ENCODE measurements at places on chromosomes 5 and 9. TPM values are rescaled to one million over a fixed set of nuclear protein-coding genes. Genes with fewer than 3 reads are reported as not detected.

Gene SOWAHA
- total RNA-seq = not detected

Gene TAF1L
- total RNA-seq = 0.03 TPM

Gene MAST4
- total RNA-seq = 57.6 TPM

Gene PCDHA8
- not detected for total RNA-seq

Gene AHRR
- 5.5 TPM for total RNA-seq

Gene MYOZ3
- total RNA-seq = 3.1 TPM

Gene DNAH5
- 3.5 TPM for total RNA-seq

Data from left lung (tissue), 14 donors.